ENCODE measurements at places on chromosomes 12 and 14. TPM values are rescaled to one million over a fixed set of nuclear protein-coding genes. Genes with fewer than 3 reads are reported as not detected.

The SNAPC1 gene
- total RNA-seq = 22.9 TPM

The MIP gene
- total RNA-seq = not detected

The APOF gene
- total RNA-seq = not detected

The A2M gene
- 0.54 TPM for total RNA-seq

The NYNRIN gene
- total RNA-seq = 45.1 TPM

The EML5 gene
- total RNA-seq = under 0.01 TPM

The KRT79 gene
- not detected for total RNA-seq

The CLEC4C gene
- total RNA-seq = not detected

Measured in fibroblast of the aortic adventitia (primary cell).